ENCODE measurements at places on chromosomes 1 and 21. TPM values are rescaled to one million over a fixed set of nuclear protein-coding genes. Genes with fewer than 3 reads are reported as not detected.
A peak's percentile ranks its signal among the peaks of the same experiment; 100 is the strongest.

GRCh38 chr1:201737352-201738060 lies 91.5 kb upstream of the IPO9 start:
- peak; percentile 90 for DNase-seq

The FMO4 gene
- 3.9 TPM for total RNA-seq

DNA sequence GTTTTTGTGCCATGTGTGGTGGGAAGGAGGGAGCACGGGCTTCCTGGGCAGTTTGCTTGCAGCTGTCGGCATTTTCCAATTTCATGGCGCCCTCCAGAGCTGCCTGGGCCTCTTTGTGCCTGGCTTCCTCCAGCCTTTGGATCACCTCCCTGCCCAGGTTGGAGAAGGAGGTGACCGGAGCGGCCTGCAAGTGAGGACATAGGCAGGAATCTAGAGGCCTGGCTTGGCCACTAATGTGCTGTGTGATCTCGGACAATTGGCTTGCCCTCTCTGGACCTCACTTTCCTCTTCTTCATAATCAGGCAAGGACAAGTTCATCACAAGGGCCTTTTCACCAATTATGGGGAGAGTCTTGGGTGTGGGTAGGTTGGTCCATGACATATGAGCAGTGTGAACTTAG lies 245.1 kb downstream of the MATN1 start:
- no peak for DNase-seq

GRCh38 chr1:118247593-118247992 lies 62.6 kb upstream of the SPAG17 start:
- DNase-seq = peak; percentile 60

DNA sequence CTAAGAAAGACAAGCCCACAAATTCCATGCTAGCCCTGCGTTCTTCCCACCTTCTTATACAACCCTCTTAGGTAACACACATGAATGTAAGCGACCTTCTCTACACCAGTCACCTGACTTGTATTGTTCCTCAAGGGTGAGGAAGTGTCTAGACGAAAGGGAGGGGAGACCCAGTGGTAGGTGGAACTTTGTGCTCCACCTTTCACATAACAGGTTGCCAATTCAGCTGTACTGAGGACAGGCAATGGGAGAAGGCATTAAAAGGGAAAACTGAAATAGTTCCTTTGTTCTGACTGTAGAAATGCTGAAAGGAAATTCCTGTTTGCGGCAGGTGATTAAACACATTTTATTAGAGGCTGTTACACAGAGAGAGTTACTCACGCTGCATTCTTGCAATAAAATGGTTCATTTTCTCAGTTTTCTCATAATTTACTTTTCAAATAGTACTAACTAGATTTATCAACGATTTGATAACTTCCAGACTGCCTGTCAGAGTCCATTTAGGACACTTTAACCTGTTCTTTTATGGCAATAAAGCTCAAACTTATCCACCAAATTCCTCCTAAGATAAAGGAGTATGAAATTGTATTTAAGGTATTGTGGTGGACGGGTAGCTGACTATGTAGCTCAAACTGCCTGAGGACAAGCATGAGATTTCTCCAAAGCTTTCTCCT lies 17.8 kb upstream of the CHRM3 start:
- no peak for DNase-seq

The SLAMF7 gene
- total RNA-seq = not detected

The SLFNL1 gene
- 0.19 TPM for total RNA-seq

The S100A7 gene
- not detected for total RNA-seq

The ACP6 gene
- 25.9 TPM for total RNA-seq

GRCh38 chr1:116067566-116067890 lies 43.7 kb upstream of the MAB21L3 start:
- no peak for DNase-seq

GRCh38 chr1:226697929-226698544 lies 41.0 kb downstream of the ITPKB start:
- DNase-seq = no peak

All from neural progenitor cell (in vitro differentiated cells).